MV-4-11 (cell line): ENCODE measurements at places on chromosomes 2 and 18.

GRCh38 chr2:112869258-112869842 lies 32.8 kb upstream of the IL1B start:
- DNase-seq, result peak; percentile 56

DNA sequence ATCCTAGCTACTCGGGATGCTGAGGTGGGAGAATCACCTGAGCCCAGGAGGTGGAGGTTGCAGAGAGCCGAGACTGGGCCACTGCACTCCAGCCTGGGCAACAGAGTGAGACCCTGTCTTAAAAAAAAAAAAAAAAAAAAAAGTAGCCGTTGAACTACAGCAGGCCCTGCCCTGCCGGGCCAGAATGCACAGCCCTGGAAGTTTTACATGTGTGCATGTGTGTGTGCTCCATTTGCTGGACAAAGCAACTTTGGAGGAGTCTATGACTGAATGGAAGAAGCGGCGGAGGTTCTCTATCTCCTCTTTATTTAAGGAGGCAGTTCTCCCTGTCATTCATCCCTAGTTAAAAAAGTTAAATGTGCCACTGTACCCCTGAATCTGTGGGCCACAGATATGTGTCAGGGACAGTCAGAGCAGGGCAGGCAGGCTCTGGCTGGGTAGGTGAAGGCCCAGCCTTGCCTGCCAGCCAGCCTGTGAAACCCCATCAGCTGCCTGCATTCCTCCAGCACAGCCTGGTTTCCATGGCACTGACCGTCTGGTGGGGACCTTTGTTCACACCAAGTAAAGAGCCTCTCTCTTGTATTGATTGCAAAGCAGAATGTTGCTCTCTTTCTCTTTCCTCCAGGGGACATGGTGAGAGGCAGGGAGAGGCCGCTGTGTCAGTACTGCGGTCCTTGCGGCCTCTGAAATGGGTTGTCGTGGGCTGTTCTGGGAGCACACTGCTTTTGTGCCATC lies 10.9 kb downstream of the LIPG start:
- no peak for DNase-seq

GRCh38 chr2:238938401-238939055 lies 90.6 kb downstream of the TWIST2 start:
- DNase-seq, result no peak

DNA sequence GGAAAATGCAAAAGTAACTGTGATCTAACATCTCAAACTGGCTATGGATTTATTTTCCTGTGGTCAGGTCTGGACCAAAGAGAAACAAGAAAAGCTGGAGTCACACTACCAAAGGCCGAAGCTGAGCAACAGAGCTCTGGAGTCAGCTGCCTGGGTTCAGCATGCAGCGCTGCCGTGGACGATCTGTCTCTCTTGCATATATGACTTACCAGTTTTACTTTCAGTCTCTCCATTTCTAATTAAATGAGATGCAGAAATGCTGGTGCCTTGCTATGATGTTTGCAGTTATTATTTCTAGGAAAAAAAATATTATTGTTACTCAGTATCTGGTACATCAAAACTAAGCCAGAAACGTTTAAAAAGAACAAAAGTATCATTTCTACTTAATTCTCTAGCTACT lies 813.2 kb downstream of the RNF144A start:
- DNase-seq, result no peak

- DNase-seq, result no peak
Measured at GRCh38 chr18:8559612-8560186, 49.5 kb upstream of the RAB12 start.

DNA sequence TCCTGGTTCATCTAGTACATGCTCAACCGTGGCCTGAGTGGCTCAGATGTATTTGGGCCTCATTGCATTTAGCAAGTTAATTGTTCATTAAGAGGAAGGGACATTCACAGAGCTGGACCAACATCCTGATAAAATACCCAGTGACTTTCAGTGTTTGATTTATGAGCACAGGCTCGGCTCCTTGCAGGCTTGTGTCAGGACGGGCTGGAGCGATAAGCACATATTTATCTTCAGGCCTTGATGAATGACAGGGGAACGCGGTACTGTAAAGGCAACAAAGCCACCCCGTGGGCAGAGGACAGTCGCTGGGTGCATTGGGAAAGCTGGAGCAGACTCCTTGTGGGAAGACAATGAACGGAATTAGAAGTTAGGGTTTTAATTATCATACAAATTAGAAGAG lies 548.6 kb upstream of the HS6ST1 start:
- no peak for DNase-seq

DNA sequence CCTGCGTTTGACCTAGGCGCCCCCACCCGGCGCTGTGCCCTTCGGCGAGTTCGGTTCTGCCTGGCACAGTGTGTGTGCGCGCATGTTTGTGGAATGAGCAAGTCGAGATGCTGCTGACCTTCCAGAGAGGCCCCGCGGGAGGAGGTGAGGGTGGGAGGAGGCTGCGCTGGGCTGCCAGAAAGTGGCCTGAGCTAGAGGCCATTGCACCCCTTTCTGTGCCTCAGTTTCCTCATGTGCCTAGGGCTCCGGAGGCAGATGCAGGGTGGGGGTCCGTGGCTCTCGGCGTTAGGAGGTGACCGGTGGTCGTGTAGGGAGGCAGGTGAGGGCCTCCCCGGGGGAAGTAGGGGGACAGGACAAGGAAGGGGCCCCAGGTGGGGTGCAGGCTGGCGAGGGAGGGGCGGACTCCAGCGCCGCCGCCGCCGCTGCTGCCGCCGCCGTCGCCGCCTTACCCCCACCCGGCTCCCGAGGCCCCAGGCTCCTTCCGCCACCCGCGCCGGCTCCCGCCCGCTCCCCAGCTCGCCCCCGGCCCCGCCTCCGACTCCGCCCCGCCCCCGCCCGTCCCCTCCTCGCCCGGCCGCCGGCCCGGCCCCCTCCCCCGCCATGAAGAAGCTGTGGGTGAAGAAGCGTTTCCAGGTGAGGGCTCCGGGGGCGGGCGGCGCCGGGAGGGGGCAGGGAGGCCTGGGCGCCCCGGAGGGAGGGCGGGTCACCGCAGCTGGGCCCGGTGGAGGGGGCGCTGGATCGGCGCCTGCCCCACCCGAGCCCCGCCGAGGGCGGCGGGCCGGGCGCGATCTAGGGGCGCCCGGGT lies 7.0 kb downstream of the SPEG start:
- no peak for DNase-seq

DNA sequence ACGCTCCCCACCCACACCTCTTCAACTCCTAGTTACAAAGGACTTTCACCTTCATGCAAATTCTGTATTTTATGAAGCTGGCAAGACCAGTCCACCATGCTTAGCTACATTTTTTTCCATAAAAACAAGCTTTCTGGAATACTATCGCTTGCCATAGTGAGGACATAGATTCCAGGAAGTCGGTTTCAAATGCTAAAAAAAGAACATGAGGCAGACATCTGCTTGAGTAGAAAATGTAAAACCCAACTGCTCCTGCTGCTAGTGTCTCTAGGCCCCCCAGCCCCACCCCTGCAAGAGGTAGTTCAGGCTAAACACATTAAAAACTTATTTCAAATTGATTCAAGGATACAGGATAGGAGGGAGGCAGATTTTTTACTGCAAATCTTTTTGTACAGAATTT lies 148.9 kb downstream of the SMAD2 start:
- no peak for DNase-seq

DNA sequence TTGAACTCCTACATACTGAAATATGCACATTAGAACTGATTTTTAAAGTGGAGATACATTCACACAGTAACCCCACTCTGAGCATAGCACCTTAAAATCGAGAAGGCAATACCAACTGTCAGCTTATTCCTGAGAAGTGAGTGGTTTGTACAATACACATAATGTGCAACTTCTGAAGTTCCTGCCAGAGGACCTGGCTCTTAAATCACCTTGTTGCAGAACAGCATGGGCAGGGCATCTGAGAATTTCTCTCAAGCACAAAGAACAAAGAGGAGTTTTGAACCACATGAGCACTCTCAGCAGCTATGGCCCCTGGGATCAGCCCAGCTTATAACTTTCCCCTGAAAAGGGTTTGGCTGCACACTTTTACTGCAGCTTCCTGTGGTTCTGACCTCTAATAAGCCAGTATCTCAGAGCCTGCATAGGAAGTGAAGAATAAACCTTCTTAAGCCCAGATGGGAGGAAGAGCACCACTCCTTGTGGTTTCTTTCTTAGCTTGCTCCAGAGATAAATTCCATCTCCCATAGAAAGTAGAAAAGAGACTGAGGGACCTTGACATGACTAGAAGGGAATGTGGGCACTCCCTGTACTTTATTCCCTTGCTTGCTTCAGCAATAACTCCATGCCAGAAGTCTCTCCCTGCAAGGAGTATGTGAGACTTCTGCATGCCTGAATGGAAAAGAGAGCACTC lies 862.3 kb downstream of the SUCLG1 start:
- no peak for DNase-seq

DNA sequence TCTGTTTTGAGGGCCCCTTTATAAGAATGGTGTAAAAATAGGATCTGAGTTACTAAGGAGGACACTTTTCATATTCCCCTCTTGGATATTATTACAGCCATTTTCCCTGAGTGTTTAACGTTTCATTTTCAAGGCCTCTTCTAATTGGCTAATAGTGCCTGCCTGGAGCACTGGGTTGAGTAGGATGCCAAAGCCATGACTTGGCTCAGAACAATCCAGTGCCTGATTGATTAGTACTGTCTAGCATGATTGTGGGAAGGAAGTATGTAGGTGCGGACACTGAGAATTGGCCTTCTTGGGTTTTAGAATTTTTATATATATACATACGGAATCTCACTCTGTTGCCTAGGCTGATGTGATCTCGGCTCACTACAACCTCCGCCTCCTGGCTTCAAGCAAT lies 66.1 kb downstream of the NAB1 start:
- no peak for DNase-seq

DNA sequence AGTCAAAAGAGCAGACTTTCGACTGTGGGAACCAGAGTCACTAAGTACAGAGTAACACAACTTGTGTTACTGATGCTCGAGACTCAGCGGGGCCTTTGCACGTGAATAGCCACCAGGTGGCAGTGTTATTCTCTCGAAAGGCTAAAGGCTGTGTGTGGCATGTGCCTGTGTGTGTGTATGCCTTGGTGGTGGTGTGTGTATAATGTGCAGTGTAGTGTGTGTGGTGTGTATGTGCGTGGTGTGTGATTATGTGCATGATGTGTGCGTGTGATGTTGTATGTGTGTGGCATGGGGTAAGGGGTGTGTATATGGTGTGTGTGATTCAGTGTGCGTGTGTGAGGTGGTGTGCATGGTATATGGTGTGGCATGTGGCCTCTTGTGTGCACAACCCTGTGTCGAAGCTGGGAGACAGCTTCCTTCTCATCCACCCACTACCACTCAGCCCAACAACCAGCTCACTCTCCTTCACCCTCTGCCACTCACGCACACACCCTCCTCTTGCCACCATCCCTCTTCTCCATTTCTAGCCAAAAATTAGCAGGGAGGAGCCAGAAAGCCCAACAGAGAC lies 83.0 kb upstream of the ZNF532 start:
- DNase-seq, result peak; percentile 72

DNA sequence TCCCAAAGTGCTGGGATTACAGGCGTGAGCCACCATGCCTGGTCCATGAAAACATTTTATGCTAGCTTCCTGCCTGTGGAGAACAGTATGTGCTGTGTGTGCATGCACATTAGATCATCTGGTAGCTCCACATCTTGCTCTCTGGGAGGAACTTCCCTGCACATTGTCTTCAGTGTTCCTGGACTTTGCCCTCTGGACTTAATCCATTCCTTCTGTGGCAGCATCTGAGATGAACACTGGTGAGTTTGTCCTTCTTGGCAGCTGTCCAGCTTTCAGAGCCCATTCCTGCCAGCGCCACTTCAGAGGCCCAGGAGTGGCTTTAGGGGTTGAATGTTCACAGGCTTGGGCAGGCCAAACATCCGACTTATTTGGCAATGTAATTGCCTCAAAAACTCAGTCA lies 65.2 kb downstream of the POU3F3 start:
- no peak for DNase-seq

GRCh38 chr2:74399785-74400184 lies 19.7 kb upstream of the DCTN1 start:
- DNase-seq, result peak; percentile 31

DNA sequence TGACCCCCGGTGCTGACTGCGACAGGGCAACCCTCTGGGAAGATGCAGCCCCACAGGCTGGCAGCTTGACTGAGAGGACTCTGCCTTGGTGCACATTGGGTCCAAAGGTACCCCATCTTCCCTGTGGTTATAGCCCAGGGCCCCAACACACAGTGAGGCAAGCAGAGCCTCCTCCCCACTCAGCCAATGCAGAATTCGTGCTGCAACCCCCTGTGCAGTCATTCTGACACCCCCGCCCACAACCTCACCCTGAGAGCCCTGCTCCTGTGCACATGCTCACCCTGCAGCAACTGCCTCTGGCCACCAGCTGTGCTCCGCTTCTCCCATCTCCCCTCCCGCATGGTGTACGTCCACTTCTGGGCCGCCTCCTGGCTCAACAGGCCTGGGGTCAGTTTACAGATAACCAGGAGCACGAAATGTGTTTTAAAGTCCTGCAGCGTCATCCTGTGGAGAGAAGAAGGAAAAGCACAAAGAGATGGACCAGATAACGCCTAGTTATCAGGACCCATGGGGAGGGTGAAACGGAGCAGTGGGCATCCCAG lies 24.4 kb downstream of the CAPN14 start:
- DNase-seq, result no peak

DNA sequence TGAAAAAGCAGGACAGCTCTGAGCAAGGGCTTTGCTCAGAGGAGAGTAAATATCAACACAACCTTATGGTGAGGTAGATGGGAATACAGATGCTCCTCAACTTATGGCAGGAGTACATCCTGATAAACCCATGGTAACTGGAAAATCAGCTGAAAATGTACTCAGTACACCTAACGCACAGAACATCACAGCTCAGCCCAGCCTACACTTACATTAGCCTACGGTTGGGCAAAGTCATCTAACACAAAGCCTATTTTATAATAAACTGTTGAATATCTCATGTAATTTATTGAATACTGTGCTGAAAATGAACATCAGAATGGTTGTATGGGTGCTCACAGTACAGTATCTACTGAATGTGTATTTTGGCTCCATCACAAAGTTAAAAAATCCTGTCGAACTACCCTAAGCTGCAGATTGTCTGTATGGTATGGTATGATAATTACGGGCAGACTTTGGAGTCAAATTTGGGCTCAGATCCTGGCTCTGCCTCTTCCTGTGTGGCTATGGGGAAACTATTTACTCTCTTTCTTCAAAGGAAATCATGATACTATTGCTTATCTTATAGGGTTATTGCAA lies 120.3 kb upstream of the LYPD1 start:
- DNase-seq, result no peak

DNA sequence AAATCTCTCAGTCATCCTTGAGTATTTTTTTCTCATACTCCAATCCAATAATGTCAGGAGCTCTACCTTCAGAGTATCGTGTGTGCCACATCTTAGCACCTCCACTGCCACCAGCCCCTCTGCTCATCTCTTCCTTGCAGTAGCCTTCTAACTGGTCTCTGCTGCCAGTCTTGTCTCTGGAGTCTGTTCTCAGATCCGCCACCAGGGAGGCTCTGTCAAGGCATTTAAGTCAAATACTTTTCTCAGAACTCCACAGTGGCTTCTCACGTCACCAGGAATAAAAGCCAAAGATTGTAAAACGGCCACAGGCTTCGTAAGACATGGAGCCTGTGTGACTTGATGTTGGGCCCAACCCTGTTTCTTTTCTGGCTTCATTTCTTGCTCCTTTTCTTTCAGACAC lies 7.1 kb downstream of the UNC50 start:
- no peak for DNase-seq

GRCh38 chr2:168825126-168825525 lies 22.7 kb downstream of the NOSTRIN start:
- no peak for DNase-seq

- DNase-seq, result no peak
Measured at GRCh38 chr2:67283641-67284040, 113.5 kb upstream of the ETAA1 start.
